Hematopoietic multipotent progenitor cell treated with erythropoietin and hydrocortisone succinate and interleukin-3 and kit ligand, for 6 days (in vitro differentiated cells): ENCODE measurements at places on chromosomes 12 and 14.

DNA sequence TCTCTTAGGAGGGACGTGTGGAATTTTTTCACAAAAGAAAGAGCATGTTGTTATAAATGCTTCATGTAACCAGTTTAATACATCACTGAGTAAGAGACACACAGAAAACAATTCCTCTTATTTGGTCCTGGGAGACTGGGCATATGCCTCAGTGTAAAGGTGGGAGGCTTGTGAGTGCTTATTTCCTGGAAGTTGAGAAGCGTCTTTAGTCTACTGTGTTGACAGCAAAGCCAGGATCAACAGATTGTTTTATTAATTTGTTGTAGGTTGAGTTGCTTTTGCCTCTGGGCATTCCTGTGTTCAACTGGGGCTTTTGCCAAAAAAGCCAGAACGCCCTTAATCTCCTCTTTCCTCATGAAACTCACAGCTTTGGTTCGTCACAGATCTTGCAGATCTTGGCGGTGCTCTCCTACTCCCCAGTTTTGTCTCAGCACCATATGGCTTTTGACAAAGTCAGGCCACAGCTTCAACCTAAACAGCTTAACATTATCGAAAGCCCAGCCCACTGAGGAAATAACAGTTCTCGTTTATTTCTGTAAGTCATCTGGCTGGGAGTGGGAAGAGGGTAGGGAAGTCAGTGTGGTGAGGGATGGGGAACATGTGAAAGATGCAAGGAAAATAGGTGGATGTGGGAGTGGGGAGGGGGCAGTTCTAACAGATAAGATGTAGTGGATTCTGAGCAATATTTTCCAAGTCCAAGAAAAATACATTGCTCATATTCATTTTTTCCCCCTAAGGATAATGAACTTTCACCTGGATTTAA is 227.2 kb downstream of the DACT1 start:
- DNase-seq: no peak

- no peak for DNase-seq
Measured at GRCh38 chr12:2457215-2457932, 337.4 kb upstream of the FKBP4 start.

GRCh38 chr12:12020762-12021161 is 50.0 kb upstream of the BCL2L14 start:
- DNase-seq: no peak

DNA sequence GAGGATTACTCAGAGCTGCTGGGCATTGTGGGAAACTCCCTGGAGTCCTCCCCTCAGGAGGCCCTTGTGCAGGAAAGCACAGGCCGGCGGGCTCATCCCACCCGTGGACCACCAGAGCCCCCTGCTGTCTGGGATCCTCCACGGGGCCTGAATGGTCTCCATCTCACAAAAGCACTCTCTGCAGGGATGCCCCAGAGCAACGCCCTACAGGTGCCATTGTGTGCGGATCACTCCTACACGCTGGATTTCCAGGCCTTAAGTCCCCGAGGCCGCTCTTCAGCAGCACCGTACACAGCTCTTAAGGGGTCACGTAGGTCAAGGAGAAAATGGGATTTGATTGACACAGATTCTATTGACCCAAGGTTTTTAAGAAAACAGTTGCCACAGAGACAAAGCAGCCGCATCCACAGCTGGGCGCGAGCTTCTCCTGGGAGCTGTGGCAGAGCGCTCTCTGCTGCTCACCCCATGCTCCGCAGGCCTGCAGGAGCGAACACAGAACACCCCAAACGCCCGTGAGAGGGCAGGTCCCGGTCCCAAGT is 36.7 kb upstream of the RIMBP2 start:
- no peak for DNase-seq

GRCh38 chr12:97758194-97758501 is 295.5 kb downstream of the RMST start:
- DNase-seq: no peak

DNA sequence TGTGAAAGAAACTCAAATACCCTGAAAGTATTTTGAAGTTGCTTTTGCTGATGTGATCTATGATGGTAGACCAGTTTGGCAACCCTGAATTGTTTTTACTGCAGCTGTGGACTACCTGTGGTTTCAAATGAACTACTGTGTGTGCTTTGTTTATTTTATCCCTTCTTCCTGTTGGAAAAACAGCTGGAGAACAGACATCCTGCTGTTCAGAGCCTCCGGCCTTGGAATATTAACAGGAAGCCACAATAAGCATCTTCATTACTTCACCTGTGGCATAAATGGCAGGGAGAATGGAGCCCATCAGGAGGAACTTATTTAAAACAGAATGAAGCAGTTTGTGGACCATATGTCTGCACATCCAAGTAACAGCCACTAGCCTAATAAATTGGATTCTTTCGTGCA is 104.8 kb downstream of the DUSP6 start:
- no peak for DNase-seq

DNA sequence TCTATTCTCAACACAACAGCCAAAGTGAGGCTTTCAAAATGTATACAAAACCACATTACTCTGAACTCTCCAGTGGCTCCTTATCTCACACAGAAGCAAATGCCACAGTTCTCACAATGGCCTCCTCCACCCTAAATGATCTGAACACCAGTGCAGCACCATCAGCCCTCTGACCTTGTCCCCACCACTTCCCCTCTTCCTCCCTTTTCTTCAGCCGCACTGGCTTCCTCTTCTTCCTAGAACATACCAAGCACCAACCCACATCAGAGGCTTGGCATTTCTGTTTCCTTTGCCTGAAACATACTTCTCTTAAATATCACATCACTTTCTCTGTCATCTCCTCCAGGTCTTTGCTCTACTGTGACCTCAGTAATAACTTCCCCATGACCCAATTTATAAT is 66.3 kb downstream of the GPR135 start:
- peak; percentile 79 for DNase-seq

- peak; percentile 44 for DNase-seq
Measured at GRCh38 chr12:2064071-2064507, 11.3 kb downstream of the CACNA1C start.

- no peak for DNase-seq
Measured at GRCh38 chr12:14950982-14951746, 10.2 kb downstream of the ARHGDIB start.

DNA sequence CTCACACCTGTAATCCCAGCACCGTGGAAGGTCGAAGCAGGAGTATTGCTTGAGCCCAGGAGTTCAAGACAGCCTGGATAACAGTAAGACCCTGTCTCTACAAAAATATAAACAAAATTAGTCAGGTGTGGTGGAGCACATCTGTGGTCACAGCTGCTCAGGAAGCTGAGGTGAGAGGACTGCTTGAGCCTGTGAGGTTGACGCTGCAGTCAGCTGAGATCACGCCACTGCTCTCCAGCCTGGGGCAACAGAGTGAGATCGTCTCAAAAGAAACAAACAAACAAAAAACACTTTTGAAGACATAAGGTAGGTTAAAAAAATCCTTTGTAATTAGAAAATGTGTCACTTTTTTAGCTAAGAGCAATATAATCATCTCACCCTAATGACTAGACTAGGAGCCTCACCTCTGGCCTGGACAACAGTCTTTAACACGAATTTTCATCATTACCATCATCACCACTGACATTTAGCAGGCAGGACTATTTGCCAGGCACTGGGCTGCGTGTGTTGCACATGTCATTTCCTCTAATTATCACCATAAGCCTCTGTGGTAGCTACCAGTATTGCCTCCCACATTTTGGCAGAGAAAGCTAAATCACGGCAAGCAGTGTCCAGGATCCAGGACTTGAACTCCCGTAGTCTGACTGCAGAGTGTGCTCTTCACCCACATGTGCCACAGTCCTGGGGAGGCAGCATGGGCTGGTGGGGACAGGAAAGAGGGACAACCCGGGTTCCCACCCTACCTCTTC is 4.6 kb upstream of the SYCP3 start:
- DNase-seq: no peak

- no peak for DNase-seq
Measured at GRCh38 chr12:131575371-131575770, 135.5 kb upstream of the SFSWAP start.

- DNase-seq: no peak
Measured at GRCh38 chr12:119479121-119479561, 114.4 kb upstream of the TMEM233 start.

DNA sequence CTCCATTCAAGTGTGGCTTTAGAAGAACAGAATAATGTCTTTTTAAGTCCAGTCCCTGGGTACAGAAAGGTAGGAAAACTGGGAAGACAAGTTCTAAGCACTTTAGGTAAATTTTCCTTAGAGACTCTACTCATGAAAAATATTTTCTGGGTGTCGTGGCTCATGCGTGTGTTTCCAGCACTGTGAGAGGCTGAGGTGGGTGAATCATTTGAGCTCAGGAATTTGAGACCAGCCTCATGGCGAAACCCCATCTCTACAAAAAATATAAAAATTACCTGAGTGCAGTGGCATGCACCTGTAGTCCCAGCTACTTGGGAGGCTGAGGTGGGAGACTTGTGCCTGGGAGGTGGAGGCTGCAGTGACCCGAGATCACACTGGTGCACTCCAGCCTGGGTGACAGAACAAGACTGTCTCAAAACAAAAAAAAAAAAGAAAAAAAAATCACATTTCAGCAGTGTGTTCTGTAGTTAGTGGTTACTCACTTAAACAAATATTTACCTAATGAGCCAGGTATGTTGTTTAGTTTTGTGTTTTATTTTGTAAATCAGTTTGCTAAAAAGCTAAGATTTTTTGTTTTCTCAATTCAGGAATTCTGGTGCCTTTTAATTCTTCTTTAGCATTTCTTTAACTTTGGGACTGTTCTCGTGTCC is 52.3 kb upstream of the RD3L start:
- DNase-seq: no peak

GRCh38 chr14:100841761-100842403 is 16.0 kb downstream of the MEG3 start:
- DNase-seq: no peak

- no peak for DNase-seq
Measured at GRCh38 chr14:35331605-35332516, 39.7 kb downstream of the PSMA6 start.

- no peak for DNase-seq
Measured at GRCh38 chr12:4432878-4433744, 12.5 kb downstream of the FGF6 start.

DNA sequence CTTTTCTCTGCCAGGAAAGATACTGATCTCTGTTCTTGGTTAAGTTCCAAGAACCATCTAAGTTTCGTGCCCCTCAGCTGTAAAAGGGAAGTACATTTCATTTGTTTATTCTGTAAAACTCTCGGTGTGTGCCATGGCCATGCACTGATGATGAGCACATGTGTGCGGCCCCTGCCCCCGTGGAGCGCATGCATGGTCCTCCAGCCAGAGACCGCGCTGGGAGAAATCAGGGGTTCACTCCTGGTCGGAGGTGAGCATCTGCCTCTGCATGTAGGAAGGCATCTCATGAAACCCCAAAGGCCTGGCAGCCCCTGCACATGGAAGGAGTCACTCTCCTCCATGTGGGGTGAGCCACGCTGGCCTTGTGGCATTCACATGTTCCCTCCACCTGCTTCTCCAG is 102.5 kb upstream of the RTL1 start:
- peak; percentile 66 for DNase-seq

- DNase-seq: no peak
Measured at GRCh38 chr12:98259693-98260092, 255.7 kb upstream of the TMPO start.

DNA sequence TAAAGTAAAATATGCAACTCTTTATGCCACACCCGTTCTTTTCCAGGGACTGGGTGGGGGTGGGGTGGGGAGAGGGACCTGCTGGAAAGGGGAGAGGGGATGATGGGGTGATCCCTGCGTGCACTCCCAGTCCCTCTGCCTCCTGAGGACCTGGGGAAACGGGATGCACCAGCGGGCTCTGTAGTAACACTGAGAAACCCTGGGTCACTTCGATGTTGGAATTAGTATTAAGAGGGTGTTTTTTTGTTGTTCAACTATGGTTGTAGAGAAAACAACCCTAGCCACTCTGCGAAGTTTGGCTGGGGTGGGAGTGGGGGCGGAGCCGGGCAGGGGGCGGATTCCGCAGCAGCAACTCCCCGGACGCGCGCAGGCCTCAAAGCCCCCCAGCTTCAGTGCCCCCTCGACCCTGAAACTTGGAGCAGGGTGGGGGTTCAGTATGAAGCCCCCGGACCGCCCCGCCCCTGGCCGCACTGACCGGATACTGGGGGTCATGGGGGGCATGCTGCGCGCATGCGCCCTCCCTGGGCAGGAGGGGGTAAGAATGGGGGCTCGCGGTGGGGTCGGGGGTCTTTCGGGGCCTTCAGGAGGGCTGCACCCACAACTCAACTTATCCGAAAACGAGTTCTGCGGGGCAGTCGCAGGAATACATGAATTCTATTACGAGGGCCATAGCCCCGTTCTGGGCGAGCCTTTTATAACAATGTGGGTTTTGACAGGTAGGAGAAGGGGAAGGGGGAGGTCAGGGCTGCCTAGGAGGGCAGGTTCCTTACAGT is 1.3 kb upstream of the ARHGEF25 start:
- DNase-seq: no peak

DNA sequence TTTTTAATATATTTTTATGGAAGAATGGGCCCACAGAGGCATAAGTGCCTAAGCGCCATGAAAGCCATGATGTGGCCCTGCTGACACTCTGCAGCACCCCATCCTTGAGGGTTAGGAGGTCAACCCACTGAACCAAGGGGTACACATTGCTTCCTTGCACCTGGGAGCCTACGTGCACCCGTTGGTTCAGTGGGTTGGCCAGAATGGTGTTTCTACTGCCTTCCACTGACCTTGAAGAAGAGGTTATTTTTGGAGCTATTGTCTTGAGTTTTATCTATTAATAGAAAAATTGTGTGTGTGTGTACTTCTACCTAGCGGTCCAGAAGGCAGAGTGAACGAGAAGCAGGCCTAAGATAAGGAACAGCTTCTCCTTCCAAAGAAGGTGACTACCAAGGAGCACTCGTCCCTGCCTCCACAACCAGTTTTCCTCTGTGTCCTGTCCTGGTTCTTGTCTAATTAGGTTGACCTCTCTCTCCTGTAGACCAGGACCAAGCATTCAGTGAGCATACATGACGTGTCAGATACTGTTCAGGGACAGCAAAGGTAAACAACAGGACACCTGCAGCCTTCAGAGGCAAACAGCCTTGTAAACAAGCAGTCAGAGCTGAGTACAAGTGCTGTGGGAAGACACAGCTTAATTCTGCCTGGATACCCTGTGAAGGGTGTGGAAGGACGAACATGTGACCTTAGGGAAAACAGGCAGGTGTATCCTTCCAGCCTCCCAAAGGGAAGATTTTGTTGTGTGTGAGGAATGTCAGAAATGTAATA is 30.4 kb upstream of the PLEK2 start:
- no peak for DNase-seq

DNA sequence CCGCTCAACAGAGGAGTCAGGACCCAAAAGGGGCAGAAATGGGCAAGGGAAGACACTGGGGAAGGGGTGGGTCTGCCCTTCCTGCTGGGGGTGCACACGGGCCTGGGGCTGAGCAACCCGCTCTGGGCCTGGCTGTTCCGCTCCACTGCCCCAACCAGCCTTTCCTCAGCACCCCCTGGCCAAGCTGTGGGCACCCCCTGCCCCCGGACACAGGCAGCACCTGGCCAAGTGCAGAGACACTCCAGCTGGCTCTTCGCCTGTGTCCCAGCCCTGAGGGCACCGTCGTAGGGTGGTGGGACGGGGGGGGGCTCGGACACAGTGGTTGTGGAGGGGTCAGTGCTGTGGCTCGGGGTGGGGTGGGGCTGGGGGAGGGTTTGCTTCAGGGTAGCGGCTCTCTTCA is 10.3 kb downstream of the PACS2 start:
- DNase-seq: no peak

GRCh38 chr12:93333828-93334227 is 43.9 kb upstream of the NUDT4 start:
- peak; percentile 46 for DNase-seq

GRCh38 chr14:29913566-29913965 is 14.1 kb downstream of the PRKD1 start:
- no peak for DNase-seq

- DNase-seq: no peak
Measured at GRCh38 chr14:103108749-103109207, 14.3 kb downstream of the EXOC3L4 start.

- no peak for DNase-seq
Measured at GRCh38 chr12:48863291-48863690, 2.4 kb downstream of the RND1 start.
